ENCODE measurements at places on chromosomes 16 and 17.
A peak's percentile ranks its signal among the peaks of the same experiment; 100 is the strongest.

- peak; percentile 39 for DNase-seq
Observed at GRCh38 chr16:68590201-68590994, 51.3 kb downstream of the ZFP90 start.

GRCh38 chr16:56773532-56773931 lies 43.6 kb downstream of the NUP93 start:
- DNase-seq, result no peak

DNA sequence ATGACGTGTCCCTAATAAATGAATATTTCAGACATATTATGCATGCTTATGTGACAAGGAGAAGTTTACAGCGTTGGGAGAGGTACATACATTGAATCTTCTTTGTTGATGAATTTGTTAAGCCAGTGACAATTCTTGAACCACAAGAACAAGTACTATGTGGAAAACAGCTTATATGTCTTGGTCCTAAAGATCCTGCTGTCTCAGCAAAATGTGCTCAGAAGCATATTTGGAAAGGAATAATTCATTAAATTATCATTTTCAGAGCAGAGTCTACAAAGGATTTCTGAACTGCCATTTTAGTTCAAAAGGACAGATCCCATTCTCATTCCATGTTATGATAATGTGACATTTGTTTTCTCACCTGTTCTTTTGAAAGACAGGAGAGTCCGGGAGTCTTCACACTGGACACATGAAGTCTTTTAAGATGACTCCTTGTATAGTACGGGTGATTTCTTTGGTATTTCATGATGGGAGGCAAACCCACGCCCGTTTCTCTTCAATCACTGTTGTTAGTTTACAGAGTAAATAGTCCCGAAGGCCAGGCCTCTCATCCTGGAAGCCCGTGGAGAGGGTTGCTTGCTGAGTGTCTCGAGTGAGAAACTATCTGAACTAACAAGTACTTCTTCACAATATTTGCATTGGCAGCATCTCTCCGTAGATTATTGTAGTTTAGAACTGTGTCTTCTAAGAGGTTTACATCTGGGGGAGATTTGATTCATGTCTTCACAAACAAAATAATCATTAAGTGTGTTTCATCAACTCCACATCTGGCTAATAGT lies 26.7 kb downstream of the VPS35L start:
- DNase-seq, result no peak

GRCh38 chr16:53449816-53450517 lies 15.7 kb downstream of the RBL2 start:
- DNase-seq, result no peak
